ENCODE measurements at places on chromosomes 5 and 9.

DNA sequence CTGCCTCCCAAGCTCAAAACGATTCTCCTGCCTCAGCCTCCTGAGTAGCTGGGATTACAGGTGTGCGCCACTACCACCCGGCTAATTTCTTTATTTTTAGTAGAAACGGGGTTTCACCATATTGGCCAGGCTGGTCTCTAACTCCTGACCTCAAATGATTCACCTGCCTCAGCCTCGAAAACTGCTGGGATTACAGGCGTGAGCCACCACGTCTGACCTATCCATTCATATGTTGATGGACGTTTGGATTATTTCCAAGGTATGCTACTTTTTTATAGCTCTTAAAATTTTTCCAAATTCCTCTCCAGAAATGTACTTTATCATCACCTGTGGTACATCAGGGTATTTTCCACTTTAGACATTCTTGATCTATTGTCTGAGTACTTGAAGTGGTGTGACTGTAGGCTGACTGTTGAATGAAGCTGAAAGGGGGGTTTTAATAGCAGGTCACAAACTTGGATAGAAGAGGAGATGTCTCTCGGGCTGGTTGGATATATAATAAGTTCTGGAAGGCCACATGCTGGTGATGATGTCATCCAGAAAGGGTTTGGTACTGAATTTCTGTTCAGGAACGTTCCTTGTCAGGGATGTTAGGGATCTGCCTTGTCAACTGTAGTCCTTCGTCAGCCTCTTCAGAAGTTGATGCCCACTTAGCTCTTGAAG lies 7.4 kb downstream of the CTNNA1 start:
- no peak for DNase-seq

GRCh38 chr5:27963050-27963783 lies 924.8 kb upstream of the CDH9 start:
- DNase-seq = no peak

DNA sequence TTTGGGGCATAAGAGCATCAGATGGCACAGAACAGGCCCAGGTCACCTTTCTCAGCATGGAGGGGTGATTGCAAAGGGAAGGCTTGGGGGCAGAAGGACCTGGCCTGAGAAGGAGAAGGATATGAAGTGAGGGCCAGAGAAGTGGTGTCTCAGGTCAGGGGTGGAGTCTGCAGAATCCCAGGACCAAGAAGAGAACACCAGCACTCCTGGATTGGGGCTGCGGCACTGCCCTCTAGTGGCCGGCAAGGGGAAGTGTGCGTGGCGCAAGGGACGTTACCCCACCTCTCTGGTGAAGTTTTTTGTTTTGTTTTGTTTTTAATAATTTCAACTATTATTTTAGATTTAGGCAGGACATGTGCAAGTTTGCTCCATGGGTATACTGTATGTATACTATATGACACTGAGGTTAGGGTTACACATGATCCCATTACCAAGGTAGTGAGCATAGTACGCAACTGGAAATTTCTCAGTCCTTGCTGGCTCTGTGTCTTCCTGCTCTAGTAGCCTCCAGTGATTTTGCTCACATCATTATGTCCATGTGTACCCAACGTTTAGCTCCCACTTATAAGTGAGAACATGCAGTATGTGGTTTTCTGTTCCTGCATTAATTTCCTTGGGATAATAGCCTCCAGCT lies 1548.6 kb downstream of the EFNA5 start:
- no peak for DNase-seq

GRCh38 chr5:23727271-23727670 lies 219.9 kb downstream of the PRDM9 start:
- DNase-seq = no peak

- DNase-seq = no peak
Measured at GRCh38 chr9:2337627-2338026, 284.0 kb upstream of the VLDLR start.

- no peak for DNase-seq
Measured at GRCh38 chr5:159071382-159071781, 28.3 kb downstream of the EBF1 start.

DNA sequence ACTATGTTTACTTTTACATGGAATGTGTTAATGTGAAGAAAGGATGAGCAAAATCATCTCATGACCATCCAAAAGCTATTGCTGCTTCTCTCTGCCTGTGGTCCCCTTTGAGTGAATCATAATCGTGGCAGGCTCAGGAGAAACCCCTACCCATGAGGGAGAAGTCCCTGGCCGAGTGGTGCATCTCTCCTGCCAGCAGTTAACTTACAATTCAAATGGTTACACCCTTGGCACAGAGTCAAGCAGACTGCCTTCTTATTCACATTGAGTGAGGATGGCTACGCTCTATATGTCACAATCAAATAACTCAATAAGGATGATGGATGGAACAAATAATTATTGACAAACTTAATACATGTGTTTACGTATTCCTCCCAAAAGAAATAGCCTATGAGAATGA lies 179.1 kb downstream of the FGF1 start:
- no peak for DNase-seq

DNA sequence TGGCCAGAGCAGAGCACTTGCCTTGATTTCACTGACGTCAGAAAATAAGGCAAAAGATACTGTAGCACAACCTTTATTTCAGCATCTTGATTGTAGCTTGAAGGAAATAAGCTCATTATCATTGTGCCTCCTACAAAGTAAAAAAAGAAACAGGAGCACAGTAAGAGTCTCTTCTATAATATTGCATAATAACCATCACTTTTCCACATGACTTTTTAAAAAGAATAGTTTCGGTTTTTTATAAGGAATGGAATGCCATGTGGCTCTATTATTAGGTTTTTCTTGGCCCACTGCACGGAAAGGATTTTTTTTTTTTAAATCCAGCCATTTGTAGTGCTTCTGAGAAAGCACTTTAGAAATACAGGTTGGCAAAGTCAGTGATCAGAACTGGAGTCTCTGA lies 655.3 kb downstream of the LRRC70 start:
- DNase-seq = no peak

GRCh38 chr9:27371382-27371781 lies 74.4 kb upstream of the EQTN start:
- DNase-seq = no peak

DNA sequence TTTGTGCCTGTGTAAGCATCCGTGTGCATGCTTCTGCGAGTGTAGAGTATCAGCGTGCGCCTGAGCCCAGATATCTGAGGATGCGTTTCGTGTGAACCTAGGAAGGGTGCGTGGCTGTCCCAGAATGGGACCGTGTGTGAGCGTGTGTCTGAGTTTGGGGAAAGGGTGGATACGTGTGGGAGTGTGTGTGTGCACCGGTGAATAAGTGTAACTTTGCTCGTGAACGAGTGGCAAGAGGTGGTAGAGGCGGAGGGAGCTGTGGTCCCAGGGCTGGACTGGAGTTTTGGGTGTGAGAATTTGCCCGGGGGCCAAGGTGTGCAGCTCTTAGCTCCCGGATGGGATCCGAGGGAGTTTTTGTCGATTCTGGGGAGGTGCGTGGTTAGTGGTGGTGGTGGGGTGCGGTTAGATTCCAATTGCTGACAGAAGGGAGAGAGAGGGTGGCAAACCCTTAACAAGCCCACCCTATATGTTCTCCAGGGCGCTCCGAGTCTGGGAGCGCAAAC lies 686 bp upstream of the COL27A1 start:
- no peak for DNase-seq

GRCh38 chr5:118236108-118236849 lies 752.1 kb downstream of the DTWD2 start:
- no peak for DNase-seq

DNA sequence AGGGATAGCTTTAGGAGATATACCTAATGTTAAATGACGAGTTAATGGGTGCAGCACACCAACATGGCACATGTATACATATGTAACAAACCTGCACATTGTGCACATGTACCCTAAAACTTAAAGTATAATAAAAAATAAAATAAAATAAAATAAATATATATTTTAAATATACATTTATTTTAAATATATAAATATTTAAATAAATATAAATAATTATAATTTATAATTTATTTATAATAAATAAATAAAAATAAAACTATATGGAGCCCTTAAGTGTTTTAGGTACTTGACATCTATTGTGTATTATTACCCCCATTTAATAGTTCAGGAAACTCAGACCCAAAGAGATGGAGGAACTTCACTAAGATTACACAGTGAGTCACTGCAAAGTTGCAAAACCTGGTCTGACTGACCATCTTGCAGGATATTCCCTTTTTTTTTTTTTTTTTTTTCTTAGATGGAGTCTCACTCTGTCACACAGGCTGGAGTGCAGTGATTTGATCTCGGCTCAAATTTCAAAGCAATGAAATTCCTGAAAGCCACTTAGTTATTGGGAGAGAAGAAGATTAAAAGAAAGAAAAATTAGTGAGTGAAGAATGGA lies 5.8 kb upstream of the C5orf52 start:
- DNase-seq = no peak
